ENCODE measurements at places on chromosomes 5 and 9.

GRCh38 chr9:73148447-73148937, 3.2 kb upstream of the ANXA1 start:
- no peak for DNase-seq

- DNase-seq = peak; percentile 72
These were observed 158.1 kb upstream of the SHB start for GRCh38 chr9:38227061-38227540.

DNA sequence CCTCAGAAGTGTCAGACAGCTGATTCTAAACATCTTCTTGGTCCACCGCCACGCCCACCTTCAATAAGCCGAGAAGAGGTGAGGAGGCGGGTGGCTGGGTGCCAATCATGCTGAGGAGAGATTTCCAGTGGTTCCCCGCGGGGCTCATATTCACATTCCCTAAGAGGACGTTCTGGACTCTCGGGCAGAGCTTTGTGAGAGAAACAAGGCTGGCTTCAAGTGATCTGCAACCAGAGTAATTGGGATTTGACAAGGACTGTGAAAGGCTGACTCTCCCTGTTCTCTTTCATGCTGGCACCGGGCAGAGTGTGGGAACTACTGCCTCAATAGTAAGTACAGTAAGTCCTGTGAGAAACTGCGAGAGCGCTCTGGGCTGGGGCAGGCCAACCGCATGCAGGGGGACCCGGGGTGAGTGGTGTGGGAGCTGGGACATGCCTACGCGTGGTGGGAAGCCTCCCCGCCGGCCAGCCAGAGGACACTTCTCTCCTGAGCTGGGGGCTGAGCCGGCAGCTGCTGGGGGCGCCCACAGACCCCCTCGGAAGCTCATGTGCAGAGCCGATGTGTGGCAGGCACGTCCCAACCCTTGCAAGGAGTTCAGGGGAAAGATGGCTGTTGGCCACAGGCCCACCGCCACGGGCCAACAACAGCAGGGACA, 110.9 kb downstream of the LIFR start:
- DNase-seq = no peak

DNA sequence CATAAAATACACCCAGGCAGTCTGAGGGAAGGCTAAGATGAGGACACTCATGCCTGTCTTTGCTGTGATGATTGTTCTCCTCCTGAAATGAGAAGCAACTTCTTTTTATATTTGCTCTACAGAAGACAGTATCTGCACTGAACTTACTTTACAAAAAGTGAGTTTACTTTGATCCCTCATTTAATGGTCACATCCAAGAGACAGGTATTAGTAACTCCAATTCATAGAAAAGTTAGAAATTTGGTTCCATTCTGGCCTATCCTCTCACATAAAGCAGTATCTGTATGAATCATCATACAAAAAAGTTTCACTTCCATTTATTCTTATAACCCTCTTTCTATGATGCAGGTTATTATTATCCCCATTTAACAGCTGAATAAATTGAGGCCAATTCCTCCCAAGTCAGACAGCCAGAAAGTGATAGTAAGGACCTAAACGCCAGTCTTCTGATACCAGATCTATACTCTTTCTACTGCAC, 15.2 kb downstream of the TSTD2 start:
- no peak for DNase-seq

DNA sequence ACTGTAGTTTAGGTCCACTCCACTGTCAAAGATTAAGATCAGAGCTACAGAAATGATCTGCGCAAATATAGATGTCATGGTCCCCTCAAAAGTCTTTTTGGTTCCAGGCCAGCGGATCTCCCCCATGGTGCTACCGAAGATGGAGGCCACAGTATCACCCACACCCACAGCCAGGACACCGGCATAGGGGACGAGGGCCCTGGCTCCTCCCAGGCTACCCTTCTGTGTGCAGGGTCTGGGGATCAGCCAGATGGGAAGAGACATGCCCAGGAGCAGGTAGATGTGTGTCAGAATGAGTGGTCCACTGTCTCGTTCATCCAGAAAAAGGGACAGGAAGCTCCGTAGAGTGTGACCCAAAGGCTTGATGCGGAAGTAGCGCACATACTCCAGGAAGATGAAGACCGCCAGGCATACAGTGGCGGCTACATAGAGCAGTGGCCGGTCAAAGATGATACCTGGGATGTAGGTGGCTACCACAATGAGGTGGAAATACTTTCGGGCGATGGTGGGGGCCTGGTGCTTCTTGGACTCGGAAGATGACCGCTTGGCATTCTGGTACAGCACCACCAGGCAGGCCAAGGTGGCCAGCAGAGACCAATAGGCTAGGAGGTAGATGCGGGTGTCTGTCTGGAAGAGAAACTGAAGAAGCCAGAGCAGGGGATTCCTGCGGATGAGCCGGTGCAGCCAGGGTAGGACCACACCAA, 1.5 kb downstream of the DOLK start:
- DNase-seq = no peak

- no peak for DNase-seq
These were observed 127.8 kb upstream of the PAM start for GRCh38 chr5:102627315-102627714.

DNA sequence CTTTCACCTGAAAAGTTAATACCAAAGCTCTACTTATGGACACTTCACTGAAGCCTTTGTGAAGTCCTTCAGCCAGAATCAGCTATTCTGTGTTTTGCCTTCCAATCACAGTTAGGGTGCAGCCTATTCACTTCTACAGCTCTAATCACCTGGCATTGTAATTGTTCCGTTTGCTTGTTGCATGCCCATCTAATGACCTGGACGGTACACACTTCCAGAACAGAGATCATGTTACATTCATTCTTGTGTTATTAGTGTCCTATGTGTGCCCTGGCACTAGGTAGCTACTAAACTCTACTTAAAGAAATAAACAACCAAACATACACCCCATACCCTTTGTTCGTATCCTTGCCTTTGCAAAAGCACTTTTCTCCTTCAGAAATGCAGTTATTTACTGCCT, 1162.9 kb upstream of the WWC1 start:
- DNase-seq = no peak

DNA sequence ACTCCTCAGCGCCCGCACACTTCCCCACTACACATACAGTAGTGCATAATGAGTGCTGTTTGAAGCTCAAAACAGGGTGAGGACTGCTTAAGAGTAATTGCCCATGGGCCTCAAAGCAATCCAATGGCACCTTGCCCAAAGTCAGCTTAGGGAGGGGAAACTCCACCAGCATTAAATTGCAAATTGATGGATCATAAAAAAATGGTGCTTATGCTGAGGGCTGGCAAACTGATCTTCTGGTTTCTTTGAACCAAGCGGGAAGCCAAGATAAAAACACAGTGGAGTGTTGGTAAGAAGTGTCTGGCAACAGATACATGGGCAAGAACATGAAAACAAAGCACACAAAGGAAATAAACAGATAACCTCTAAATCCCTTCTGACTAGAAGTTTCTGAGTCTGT, 28.0 kb downstream of the TLE1 start:
- no peak for DNase-seq

DNA sequence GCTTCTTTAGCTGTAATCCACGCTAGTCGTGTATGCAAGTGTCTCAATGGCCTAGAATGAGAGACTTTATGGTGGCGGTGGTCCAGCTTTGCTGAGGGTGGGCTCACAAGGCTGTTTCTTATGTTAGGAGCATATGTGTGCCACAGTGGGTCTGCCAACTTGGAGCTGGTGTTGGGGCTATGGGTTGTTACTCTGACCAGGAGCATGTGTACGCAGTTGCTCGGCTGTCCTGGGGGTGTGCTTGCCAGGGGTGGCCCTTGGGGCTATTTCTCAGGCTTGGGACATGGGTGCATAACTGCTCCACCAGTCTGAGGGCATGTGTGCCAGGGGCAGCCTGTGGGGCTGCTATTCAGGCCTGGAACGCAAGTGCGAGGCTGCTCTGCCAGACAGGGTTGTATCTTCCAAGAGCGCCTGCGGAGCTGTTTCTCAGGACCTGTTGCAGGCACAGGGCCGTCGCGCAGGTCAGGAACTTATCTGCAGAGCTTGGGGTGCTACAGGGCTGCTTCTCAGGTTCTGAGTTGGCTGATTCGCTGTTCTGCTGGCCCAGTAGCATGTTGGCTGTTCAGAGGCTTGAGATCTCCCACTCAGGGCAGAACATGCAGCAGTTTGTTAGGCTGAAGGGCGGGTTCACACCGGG, 187.9 kb upstream of the TLX3 start:
- no peak for DNase-seq

DNA sequence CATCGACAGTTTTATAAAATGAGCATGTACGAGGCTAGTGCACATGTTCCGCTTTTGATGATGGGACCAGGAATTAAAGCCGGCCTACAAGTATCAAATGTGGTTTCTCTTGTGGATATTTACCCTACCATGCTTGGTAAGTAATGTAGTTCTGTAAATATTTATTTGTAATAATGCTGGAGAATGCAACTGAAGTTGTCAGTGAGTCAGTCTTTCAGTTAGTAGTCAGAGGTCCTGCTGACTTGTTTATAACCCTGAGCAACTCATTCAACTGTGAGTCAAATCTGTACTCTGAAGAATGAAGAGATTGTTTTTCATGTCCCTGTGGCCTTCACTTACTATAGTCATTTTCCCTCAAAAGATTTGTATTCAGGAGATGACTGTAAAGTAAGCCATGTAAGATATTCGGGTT, 28.4 kb upstream of the GPR150 start:
- DNase-seq = no peak

GRCh38 chr5:135493406-135494180, 41.4 kb upstream of the TIFAB start:
- DNase-seq = no peak

GRCh38 chr5:8350644-8351339, 481.8 kb downstream of the MTRR start:
- DNase-seq = no peak

DNA sequence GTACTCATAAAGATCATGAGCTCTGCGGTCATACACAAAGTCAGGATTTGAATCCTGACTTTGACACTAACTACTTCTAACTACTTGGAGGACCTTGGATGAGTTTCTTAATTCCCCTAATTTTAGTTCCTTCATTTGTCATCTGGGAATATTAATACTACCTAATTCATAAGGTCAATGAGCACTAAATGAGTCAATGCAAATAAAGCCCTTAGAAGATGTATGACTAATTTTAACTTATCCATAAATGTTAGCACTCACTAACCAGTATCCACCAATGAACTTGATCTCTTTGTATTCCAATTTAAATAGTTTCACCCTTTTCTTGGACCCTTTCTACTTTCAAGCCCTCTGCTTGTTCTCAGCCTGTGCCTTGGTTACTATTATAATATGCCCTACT, 1106.4 kb downstream of the CDH18 start:
- DNase-seq = no peak

- no peak for DNase-seq
These were observed 191.6 kb downstream of the PCSK5 start for GRCh38 chr9:76082057-76082456.

GRCh38 chr5:25515525-25515924, 870.7 kb upstream of the CDH10 start:
- DNase-seq = no peak

DNA sequence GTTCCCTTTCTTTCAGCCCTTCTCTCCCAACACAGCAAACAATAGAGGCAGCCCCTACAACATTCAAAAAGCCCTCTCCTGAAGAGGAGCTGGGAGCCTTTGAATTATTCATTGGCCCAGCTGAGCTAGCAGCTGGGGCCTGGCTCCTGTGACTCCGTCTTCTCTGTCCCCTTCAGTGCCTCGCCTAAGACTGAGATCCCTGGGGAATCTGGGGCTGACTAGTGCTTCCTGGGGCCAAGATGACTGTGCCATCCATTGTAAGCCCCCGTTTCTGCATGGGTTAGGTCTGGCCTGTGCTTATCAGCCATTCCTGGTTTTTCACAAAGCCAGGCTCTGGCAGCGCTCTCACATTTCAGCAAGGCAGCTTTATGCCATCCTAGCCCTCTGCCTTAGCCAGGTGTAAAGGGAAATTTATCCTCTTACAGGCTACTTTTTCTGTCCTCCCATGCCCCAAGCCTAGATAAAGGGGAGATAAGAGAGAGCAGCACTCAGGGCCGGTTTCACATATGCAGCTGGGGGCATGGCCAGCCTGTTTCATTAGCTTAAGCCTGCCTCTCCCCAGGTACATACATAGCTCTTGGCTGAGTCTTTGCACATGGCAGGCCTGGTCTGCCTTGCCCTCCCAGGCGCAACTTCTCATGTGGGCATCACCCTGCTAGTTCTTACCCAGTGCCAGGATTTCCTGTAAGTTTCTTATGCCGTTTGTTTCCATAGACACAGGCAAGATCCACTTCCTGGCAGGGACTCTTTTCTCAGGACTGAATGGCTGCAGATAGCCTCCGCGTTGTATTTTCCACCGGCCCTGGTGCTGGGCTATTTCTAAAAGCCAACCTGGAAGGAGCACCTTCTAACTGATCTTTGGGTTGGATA, 15.8 kb downstream of the PTPA start:
- no peak for DNase-seq

- no peak for DNase-seq
These were observed 86.3 kb downstream of the SLC44A1 start for GRCh38 chr9:105330755-105331154.

- no peak for DNase-seq
These were observed 43.5 kb downstream of the SLC12A7 start for GRCh38 chr5:1068204-1068894.

GRCh38 chr5:53403291-53403690, 77.1 kb upstream of the FST start:
- DNase-seq = no peak

DNA sequence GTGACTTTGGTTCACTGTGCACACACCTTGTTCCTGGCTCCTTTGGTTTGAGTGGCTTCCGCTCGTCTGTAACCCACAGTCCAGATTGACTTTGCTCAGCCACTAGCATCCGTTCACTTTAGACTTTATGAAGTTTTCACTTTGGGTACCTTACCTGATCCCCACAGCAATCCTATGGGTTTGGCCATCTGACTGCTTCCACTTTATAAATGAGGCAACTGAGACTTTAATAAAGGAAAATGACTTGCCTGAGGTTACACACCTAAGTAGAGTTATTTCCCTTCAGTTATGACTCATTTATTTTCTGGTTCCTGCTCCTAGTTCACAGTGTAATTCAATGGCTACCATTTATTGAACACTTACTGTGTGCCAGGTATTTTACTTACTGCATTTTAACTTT, 94.2 kb upstream of the SAP30L start:
- DNase-seq = no peak
